ENCODE measurements at places on chromosomes 7 and 10.

DNA sequence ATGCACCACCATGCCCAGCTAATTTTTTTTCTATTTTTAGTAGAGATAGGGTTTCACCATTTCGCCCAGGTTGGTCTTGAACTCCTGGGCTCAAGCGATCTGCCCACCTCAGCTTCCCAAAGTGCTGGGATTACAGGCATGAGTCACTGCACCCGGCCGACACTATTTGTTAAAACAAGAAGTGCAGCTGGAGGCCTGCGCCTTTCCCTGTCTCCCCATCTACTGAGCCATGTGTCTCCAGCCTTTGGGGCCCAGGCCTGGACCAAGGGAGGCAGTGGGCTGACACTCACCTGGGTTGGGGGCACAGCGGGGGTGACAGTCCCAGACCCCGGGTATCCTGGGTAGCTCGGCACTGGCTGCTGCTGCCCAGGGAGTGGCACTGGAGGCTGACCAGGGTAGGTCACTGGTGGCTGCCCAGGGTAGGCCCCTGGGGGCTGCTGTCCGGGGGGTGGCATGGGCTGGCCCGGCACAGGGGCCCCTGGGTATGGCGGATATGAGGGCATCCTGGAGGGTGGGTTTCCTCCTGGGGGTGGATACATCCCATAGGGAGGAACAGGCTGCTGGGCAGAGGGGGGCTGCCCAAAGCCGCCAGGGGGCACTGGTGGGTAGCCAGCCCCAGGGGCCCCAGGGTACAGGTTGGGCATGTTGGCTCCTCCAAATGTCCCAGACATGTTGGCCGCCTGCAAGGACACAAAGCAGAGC lies 36.3 kb downstream of the PLAC9 start:
- DNase-seq: no peak

DNA sequence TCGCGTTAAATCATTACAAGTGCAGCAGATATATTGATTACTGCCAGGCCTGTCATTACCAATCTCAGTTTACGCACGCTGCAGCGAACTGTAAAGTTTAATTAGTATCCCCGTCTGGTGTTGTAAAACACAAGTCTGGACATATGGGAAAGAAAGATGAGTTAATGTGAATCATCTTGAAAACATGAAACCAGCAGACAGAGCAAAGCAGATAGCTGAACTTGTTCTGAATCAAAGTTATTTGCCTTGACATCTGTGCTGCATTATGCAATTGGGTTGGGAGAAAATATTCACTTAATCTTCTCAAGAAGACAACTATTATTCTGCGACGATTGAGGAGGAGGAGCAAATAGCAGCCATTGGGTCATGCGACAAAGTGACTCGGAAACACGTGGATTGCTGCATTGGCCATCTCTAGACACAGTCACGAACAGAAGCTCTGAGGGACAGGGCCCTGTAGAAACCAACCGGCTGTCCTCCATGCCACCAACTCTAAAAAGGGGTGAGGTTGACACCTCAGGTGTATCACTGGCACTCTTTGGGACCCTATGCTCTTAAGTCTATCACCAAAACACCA lies 156.3 kb upstream of the C7orf33 start:
- no peak for DNase-seq

- peak; percentile 71 for DNase-seq
These were observed 28.3 kb upstream of the WDFY4 start for GRCh38 chr10:48656241-48656913.

DNA sequence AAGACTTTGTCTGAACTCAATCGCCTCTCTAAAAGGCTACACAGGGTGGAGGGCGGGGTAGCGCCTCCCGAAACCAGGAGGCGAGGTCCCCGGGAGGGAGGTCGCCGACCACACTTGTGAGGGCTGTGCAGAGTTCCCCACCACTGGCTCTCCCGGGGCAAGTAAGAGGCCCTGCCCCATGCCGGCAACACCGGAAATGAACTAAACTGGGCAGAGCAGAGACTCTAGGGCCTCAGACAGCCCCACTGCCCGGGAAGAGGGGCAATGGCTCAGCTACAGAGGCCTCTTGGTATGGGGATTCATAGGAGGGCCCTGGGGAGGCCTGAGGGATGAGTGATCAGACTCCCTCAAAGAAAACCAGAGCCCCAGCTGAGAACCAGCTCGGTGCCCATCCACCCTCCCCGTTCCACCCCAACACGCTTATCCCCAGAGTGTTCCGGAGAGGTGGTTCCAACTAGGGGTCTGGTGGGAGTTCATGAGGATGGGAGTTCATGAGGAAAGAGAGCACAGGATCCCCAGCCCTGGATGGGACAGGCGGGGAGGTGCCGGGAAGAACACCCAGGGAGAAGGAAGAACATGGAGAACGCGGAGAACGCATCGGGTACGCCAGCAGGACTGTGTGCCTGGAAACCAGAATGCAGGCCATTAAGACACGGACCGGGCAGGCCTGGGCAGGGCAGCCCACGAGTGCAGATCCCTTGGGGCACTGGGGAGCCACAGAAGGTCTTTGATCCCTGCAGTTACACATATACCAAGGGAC lies 89.4 kb upstream of the MYL10 start:
- DNase-seq: no peak

GRCh38 chr7:102891693-102892261 lies 21.0 kb upstream of the LRRC17 start:
- no peak for DNase-seq

- no peak for DNase-seq
These were observed 206.4 kb upstream of the GALNT17 start for GRCh38 chr7:70925411-70926115.

GRCh38 chr10:88759366-88760101 lies at the start of gene LIPN:
Gene LIPN (plus strand): TSS chr10:88760020. CDS start chr10:88761406, 1,386 bp downstream.
- DNase-seq: no peak

DNA sequence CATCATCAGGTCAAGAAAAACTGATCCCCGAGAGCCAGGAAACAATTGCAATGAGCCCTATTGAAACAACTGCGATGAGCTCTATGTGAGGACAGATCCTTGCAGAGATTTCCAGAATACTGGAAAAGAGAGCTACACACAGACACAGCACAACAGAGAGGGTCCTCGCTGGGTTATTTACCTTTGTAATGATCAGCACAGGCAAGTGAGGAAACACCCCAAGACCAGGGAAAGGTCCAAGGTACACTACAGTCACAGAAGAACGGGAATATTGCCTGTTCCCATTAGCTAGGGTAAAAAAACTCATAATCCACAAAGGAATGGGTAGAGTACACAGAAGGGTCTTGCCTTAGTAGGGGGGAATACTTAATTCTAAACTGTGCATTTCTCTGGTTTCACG lies 152.7 kb downstream of the ZNF438 start:
- no peak for DNase-seq

- DNase-seq: no peak
These were observed 203.0 kb downstream of the KCND2 start for GRCh38 chr7:120475994-120476393.

DNA sequence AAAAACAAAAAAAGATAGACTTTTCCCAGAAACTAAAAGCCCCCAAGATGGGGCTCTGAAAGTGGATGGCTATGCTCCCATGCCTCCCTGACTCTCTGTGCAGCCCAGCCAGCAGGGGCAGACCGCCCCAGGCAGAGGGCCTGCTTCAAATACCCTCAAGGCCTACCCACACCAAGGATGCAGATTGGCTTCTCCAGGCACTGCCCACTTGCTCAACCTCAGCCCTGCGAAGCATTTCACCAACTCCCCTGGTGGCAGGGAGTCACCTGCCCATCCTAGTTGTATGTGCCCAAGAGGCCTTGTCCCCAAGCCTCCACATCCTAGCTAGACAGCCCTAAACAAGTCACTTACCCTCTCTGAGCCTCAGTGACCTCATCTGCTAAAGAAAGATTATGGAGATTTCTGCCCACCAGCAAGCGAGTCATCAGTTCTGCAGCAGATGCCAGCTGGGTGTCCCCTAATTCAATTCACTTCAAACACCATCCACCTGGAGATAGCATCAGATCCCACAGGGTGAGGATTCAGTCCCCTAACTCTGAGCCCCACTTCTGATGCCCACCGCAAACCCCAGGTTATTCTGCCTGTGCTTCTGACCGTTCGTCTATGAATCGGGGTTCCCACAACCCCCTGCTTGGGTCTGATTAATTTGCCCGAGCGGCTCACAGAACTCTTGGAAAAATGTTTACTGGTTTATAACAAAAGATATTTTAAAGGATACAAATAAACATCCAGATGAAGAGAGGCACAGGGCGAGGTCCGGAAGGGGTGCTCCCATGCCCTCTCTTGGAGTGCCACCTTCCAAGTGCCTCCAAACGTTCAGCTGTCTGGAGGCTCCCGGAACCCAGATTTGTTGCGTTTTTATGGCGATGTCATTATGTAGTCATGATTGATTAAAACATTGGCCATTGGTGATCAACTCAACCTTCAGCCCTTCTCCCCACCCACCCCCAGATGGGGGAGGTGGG lies 18.6 kb upstream of the ZMIZ1 start:
- DNase-seq: no peak

DNA sequence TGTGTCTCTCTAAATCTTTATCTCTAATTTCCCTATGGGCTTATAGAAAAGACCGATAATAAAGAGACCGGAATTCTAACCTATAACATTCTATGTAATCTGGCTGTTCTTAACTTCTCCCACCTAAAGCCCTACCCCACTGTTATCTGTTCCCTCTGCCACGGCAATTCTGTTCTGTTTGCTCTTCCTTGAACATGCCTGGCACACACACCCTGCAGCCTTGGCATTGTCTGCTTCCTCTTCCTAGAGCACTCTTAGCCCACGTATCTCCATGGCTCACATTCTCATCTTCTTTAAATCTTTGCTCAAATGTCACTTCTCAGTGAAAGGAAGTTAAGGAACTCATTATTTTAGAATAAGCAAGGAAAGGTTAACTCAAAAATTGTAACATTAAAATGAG lies 309.2 kb downstream of the GPR158 start:
- DNase-seq: no peak
